Left ventricle myocardium inferior (tissue), 1 donor: ENCODE measurements at places on chromosomes 4 and X. TPM values are rescaled to one million over a fixed set of nuclear protein-coding genes. Genes with fewer than 3 reads are reported as not detected.

MAGEE2 gene
- total RNA-seq, result 0.08 TPM

MGAT4D gene
- total RNA-seq, result not detected

GRCh38 chr4:56958111-56958517 is 19.3 kb downstream of the NOA1 start:
- H3K4me3 ChIP-seq, result no peak overlapping the region
- peaks cover 8% of the 10 kb centered on the region for H3K4me1 ChIP-seq
- H3K27me3 ChIP-seq, result no peaks in the 10 kb centered on the region
- peaks cover 27% of the 10 kb centered on the region for H3K36me3 ChIP-seq
- H3K27ac ChIP-seq, result peak overlapping the region; percentile 39
- peak; percentile 77 for DNase-seq

- peaks cover 34% of the 10 kb centered on the region for H3K36me3 ChIP-seq
- no peak for DNase-seq
- H3K4me1 ChIP-seq, result peaks cover 20% of the 10 kb centered on the region
Measured at GRCh38 chr4:6575503-6576240, 683 bp downstream of the MAN2B2 start.

GRCh38 chrX:49879656-49880277 is 483 bp downstream of the USP27X start:
- no peaks in the 10 kb centered on the region for H3K27me3 ChIP-seq
- peak overlapping the region; percentile 74 for H3K4me3 ChIP-seq
- H3K36me3 ChIP-seq, result no peaks in the 10 kb centered on the region
- H3K27ac ChIP-seq, result peak overlapping the region; percentile 88
- no peak for DNase-seq
- peaks cover 14% of the 10 kb centered on the region for H3K4me1 ChIP-seq

DNA sequence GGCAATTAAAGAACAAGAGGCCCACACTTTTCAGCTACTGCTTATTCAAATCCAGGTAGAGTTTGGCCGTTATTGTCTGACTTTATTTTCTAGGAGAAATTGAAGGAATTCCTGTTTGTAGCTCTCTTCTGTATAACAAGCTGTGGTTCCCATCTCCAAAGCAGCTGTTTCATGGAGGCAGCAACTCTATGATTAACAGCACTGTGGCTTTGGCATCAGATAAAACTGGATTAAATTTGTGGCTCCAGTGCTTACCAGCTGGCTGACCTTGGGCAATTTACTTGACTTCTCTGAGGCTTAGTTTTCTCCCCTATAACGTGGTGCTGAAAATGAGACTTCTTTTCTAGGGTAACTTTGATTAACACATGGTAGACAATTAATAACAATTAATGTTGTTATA is 28.1 kb downstream of the SLC30A9 start:
- DNase-seq, result no peak
- H3K27me3 ChIP-seq, result no peaks in the 10 kb centered on the region
- H3K27ac ChIP-seq, result no peak overlapping the region
- H3K4me3 ChIP-seq, result no peak overlapping the region
